Peyer's patch (tissue), 4 donors: ENCODE measurements at places on chromosomes 7 and 10. TPM values are rescaled to one million over a fixed set of nuclear protein-coding genes. Genes with fewer than 3 reads are reported as not detected.
A peak's percentile ranks its signal among the peaks of the same experiment; 100 is the strongest.

GRCh38 chr7:49580000-49580399 is 193.4 kb upstream of the VWC2 start:
- H3K36me3 ChIP-seq, result no peaks in the 10 kb centered on the region
- DNase-seq, result no peak
- no peaks in the 10 kb centered on the region for H3K27me3 ChIP-seq

Gene STEAP1B
- not detected for total RNA-seq

Gene IDI1
- 58.7 TPM for total RNA-seq

Gene TFEC
- total RNA-seq, result 13.5 TPM

- H3K36me3 ChIP-seq, result no peaks in the 10 kb centered on the region
- no peaks in the 10 kb centered on the region for H3K27me3 ChIP-seq
- no peak for DNase-seq
Measured at GRCh38 chr7:133011746-133012145, 70.1 kb downstream of the CHCHD3 start.

GRCh38 chr10:98416606-98417388 is 1.8 kb upstream of the PYROXD2 start:
- peaks cover 43% of the 10 kb centered on the region for H3K36me3 ChIP-seq
- H3K4me1 ChIP-seq, result no peaks in the 10 kb centered on the region
- no peak overlapping the region for H3K4me3 ChIP-seq
- DNase-seq, result peak; percentile 37

DNA sequence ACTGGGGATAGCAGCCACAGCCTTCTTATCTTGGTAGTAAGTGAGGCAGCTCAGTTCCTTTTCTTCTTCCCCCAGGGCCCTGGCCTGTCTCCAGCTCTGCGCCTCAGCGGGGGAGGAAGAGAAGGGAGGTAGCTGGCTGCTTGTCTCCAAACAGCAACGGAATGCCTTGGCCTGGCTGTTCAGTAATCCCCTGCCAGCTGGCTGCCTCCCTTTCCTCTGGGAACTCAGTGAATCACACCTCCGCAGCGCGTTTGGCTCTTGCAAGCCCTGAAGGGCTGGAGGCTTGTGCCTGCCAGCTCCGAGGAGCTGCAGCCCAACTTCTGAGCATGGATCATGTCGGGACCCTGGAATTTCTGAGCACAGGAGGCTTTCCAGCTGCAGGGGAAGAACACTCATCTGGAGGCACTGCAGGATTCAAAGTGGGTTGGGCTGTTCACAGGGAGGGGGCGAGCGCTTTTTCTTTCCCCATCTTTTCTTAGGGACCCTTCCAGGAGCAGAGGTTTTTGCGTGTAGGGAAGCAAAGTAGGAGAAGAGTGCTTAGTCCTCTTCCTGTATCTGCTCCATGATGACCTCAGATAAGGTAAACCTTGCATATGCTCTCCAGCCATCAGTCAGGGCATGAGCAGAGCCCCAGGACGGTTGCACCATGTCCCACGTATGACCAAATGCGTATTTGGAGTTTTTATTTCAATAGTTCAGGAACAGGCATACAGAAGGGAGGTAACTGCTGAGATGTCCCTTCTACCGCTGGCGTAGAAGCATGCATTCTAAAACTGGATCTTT is 253.2 kb upstream of the INHBA start:
- H3K27me3 ChIP-seq, result no peaks in the 10 kb centered on the region
- no peaks in the 10 kb centered on the region for H3K36me3 ChIP-seq
- no peaks in the 10 kb centered on the region for H3K4me1 ChIP-seq
- H3K4me3 ChIP-seq, result no peak overlapping the region
- DNase-seq, result peak; percentile 21
- no peak overlapping the region for H3K27ac ChIP-seq

Gene ADARB2
- 7.9 TPM for total RNA-seq

- no peaks in the 10 kb centered on the region for H3K27me3 ChIP-seq
- no peak overlapping the region for H3K27ac ChIP-seq
- H3K4me3 ChIP-seq, result no peak overlapping the region
- H3K36me3 ChIP-seq, result no peaks in the 10 kb centered on the region
- H3K4me1 ChIP-seq, result no peaks in the 10 kb centered on the region
- DNase-seq, result no peak
Measured at GRCh38 chr7:148541891-148542504, 48.6 kb upstream of the C7orf33 start.

DNA sequence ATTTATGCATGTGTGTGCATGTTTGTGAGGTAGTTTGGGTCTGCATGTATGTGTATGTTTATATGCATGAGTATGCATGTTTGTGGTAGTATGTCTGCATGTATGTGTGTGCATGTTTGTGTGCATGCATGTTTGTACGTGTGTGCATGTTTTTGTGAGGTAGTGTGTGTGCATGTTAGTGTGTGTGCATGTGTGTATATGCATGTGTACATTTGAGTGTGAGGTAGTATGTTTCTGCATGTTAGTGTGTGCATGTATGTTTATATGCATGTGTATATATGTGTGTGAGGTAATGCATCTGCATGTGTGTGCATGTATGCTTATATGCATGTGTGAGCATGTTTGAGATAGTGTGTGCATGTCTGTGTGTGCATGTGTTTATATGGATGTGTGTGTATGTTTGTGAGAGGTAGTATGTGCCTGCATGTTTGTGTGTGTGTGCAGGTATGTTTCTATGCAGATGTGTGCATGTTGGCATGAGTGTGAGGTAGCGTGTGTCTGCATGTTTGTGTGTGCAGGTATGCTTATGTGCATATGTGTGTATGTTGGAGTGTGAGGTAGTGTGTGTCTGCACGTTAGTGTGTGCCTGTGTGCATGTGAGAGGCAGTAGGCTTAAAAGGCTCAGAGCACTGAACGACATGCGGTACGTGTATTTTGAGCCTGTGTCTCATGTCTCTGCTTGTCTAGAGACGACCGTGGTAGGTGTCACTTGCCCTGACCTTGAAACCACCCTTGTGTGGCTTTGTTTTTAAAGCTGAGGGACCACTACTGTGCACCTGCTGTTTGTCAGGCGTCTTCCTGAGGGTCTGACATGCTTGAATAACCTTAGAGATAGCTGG is 43.7 kb downstream of the PFKP start:
- no peaks in the 10 kb centered on the region for H3K27me3 ChIP-seq
- no peaks in the 10 kb centered on the region for H3K4me1 ChIP-seq
- H3K4me3 ChIP-seq, result no peak overlapping the region
- no peak overlapping the region for H3K27ac ChIP-seq

Gene DPYSL4
- 0.27 TPM for total RNA-seq

- H3K36me3 ChIP-seq, result no peaks in the 10 kb centered on the region
- no peak overlapping the region for H3K27ac ChIP-seq
- no peak for DNase-seq
- no peaks in the 10 kb centered on the region for H3K27me3 ChIP-seq
Measured at GRCh38 chr10:89148061-89148460, 59.1 kb downstream of the CH25H start.

Gene WNT8B
- not detected for total RNA-seq

- no peak for DNase-seq
- H3K27ac ChIP-seq, result no peak overlapping the region
- no peaks in the 10 kb centered on the region for H3K27me3 ChIP-seq
- H3K4me3 ChIP-seq, result no peak overlapping the region
- no peaks in the 10 kb centered on the region for H3K4me1 ChIP-seq
Measured at GRCh38 chr10:103181244-103181643, 11.8 kb downstream of the NT5C2 start.

DNA sequence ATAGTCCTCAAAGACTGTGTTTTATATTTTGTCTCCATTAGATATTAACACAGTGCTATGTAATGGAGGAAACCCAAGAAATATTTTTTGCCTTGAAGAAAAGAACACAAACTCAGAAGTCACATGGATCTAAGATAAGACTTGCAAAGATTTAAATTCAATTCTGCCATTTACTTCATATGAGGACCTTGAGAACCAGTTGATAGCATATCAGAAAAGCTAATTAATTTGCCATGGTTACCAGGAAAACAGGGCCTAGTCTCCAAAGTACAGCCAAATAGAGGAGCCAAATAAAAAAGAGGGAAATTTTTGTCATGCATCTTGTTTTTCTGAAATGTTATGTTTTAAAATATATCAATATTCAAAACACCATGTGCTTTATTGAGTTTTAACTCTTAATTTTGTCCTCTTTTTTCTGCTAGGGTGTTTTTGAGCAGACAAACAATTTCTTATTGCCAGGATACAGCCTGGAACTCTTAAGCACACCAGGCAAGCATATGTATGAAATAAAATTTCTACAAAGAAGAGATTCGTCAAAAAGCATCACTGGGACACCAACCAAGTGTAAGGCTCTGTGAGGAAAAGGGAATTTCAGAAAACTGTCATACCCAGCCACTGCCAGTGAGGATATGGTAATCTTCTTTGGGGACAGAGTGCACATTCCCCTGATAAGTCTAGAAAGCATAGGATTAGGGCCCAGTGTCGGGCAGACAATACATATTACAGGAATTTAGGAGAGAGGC is 10.6 kb upstream of the TOMM7 start:
- no peaks in the 10 kb centered on the region for H3K27me3 ChIP-seq
- no peaks in the 10 kb centered on the region for H3K4me1 ChIP-seq
- no peak overlapping the region for H3K4me3 ChIP-seq
- H3K36me3 ChIP-seq, result no peaks in the 10 kb centered on the region
- no peak overlapping the region for H3K27ac ChIP-seq

Gene NEUROG3
- 1.1 TPM for total RNA-seq
